ENCODE measurements at places on chromosomes 6 and 20.
A peak's percentile ranks its signal among the peaks of the same experiment; 100 is the strongest.

- no peaks in the 10 kb centered on the region for H3K36me3 ChIP-seq
- DNase-seq = no peak
- no peak overlapping the region for H3K4me3 ChIP-seq
- no peak overlapping the region for H3K27ac ChIP-seq
Observed at GRCh38 chr20:59573837-59574236, 30.5 kb upstream of the PHACTR3 start.

- no peak overlapping the region for H3K4me3 ChIP-seq
- DNase-seq = no peak
- H3K36me3 ChIP-seq = peaks cover 5% of the 10 kb centered on the region
Observed at GRCh38 chr6:154390034-154390433, 33.4 kb upstream of the IPCEF1 start.

GRCh38 chr6:157754351-157754750 lies 68.7 kb upstream of the SNX9 start:
- no peak overlapping the region for H3K4me3 ChIP-seq
- no peak for DNase-seq
- peaks cover 40% of the 10 kb centered on the region for H3K4me1 ChIP-seq

DNA sequence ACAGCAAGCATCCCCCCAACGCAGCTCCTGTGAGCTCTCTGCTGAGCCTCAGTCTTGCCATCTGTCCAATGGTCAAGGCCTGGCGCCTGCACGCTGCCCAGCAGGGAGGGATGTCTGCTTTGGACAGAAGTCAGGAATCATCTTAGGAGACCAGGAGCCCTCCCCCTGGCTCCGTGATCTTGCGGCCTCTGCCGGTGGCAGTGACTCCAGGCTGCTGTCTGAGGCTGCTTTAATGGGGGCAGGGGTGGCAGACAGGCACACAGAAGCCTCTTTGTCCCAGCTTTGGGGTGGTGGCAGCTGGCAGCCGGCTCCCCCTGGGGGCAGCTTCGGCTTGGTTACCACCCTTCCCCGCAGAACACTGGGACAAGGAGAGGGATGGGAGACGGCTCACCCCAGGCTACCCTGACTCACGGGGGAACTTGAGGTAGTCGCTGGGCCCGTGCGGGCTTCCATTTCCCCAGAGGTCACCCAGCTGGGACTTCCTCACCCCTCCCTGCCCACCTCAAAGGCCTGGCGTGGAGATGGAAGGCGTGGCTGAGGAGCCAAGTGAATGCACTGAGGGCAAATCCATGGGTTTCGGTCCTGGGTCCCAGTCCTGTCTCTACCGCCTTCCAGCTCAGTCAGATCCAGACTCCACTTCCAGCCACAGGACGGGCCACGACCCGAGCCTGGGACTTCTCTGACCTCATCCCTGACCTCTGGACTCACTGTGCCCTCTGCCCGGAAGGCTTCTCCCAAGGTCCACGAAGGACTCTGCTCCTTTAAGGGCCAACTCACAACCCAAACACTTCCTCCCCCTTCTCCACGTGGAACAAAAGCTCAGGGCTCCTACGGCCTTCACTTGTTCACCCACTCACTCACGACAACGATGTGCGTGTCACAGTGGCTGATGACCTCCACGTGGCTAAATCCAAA lies 14.8 kb downstream of the PEDS1 start:
- peak overlapping the region; percentile 22 for H3K4me3 ChIP-seq
- H3K36me3 ChIP-seq = peaks cover 18% of the 10 kb centered on the region
- H3K27me3 ChIP-seq = no peaks in the 10 kb centered on the region
- DNase-seq = no peak

DNA sequence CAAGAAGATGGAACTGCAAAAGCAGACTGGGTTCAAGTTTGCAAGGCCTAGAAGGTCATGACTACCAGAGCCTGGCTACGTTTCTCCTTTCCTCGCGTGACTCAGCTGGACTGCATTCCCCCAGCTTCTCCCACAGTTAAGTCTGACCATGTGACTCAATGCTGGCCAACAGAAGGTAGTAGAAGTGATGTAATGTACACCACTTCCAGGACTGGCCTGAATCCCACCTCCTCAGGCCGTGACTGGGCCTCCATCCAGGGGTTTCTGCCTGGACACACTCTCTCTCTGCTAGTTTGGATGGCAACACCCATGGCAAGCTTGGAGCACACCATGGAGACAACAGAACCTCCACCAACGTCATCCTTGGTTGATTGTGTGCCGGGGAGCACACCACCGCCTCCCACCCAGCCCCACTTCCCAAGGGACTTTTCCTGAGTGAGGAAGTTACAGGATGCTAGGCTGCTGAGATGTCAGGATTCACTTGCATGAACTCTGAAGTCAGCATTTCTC lies 112.0 kb upstream of the CDYL start:
- no peak overlapping the region for H3K4me3 ChIP-seq
- peaks cover 6% of the 10 kb centered on the region for H3K4me1 ChIP-seq
- no peak for DNase-seq
- H3K27me3 ChIP-seq = no peaks in the 10 kb centered on the region
- H3K27ac ChIP-seq = no peak overlapping the region

DNA sequence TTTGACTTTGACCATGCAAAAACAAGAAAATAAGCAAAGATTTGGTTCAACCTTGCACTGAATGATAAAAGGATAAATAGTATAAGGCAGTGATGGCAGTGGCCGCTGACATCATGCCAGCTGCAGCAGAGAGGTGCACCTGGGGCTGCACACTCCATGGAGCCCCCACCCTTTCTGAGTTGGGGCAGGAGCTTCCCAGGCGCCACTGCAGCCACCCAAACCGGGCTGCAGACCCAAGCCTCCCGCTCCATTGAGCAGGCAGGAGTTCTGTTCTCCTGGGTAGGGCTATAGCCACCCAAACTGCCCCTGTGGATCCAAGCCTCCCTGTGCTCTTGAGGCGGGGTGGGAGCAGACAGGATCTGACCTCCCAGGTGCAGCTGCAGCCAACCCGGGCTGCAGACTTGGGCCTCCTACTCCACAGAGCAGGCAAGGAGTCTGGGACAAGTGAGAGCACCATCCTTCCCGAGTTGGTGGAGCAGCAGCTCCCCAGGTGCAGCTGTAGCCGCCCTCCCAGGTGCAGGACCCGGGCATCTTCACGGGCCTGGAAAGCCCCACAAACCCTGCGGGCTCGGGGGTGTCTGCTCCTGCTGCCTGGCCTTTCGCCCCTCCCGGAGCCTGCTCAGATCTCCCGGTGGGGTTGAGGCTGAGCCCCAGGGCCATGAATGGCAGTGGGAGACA lies 537.9 kb downstream of the TENT5A start:
- H3K27ac ChIP-seq = no peak overlapping the region
- H3K4me3 ChIP-seq = no peak overlapping the region
- peaks cover 3% of the 10 kb centered on the region for H3K4me1 ChIP-seq
- H3K27me3 ChIP-seq = peaks cover 4% of the 10 kb centered on the region
- DNase-seq = peak; percentile 74
- peaks cover 6% of the 10 kb centered on the region for H3K36me3 ChIP-seq

DNA sequence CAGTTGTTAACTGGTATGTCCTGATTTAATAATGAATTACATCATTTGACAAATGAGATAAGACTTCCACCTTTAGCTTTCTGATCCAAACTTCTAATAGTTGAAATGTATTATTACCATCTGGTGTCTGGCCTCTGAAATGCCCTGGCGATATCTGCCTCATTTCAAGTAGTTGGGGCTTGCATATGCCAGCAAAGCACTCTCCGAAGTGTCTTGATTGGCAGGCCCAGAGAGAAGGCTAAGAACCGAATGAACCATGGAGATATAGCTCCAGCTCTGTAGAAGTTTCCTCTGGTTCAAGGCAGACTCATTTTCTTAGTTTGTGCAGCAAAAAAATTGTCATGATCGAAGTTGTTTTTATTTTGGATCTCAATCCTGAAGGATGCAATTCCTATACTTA lies 13.4 kb upstream of the HIVEP2 start:
- H3K27me3 ChIP-seq = no peaks in the 10 kb centered on the region
- H3K4me3 ChIP-seq = no peak overlapping the region
- H3K27ac ChIP-seq = no peak overlapping the region
- DNase-seq = no peak
- H3K4me1 ChIP-seq = peaks cover 8% of the 10 kb centered on the region

DNA sequence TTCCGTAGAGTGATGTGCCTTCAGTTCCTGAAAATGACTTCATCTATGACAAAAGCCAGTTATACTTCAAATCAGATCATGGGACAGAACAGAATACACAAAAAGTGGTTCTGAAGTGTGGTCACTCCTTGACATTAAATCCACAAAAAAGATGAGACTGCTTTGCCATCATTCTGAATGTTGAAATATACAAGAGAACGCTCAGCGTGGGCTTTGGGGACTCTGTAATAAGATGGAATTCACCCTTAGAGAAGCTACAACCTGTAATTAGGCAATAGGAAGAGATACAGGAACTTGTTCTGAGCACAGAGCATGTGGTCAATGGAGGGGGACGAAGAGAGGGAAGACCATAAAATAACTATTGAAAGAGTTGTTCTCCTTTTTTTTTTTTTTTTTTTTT lies 184.3 kb downstream of the CARMIL1 start:
- no peak overlapping the region for H3K4me3 ChIP-seq
- no peak for DNase-seq
- H3K36me3 ChIP-seq = peaks cover 3% of the 10 kb centered on the region
- H3K4me1 ChIP-seq = peaks cover 5% of the 10 kb centered on the region
- H3K27ac ChIP-seq = no peak overlapping the region

DNA sequence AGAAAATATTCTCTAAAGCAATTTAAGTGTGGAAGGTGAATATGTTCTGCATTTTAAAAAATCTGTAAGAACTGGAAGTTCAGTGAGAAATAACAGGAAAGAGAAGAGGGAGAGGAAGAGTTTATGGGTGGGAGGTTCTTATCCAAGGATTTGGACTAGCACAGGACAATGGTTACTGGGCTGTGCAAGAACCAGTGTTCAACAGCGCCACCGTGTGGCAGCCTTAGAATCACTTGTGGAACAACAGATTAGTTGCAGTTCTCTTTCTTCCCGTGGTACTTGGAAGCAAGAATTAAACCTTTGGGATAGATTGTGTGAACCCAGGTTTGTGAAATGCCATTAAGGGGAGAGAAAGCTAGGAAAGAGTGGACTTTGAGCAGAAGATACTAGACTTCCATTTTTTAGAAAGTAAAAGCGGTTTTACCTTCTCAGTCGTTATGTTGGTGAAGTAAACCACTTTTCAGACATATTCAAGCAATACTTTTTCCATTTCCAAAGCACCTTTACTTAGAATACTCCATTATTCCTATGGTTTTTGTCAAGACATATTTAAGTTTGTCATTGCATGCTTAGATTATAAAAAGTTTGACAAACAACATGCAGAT lies 436.7 kb downstream of the RNF144B start:
- H3K4me1 ChIP-seq = no peaks in the 10 kb centered on the region
- no peak overlapping the region for H3K4me3 ChIP-seq
- H3K27me3 ChIP-seq = no peaks in the 10 kb centered on the region
- DNase-seq = no peak
- peaks cover 5% of the 10 kb centered on the region for H3K36me3 ChIP-seq

- peaks cover 3% of the 10 kb centered on the region for H3K4me1 ChIP-seq
- peaks cover 80% of the 10 kb centered on the region for H3K27me3 ChIP-seq
- DNase-seq = no peak
- H3K27ac ChIP-seq = no peak overlapping the region
- no peak overlapping the region for H3K4me3 ChIP-seq
- no peaks in the 10 kb centered on the region for H3K36me3 ChIP-seq
Observed at GRCh38 chr20:21713470-21713869, 8.0 kb downstream of the PAX1 start.

- no peak overlapping the region for H3K4me3 ChIP-seq
- peaks cover 4% of the 10 kb centered on the region for H3K4me1 ChIP-seq
- no peak overlapping the region for H3K27ac ChIP-seq
- no peak for DNase-seq
Observed at GRCh38 chr20:34190262-34190661, 51.0 kb upstream of the ASIP start.

- H3K36me3 ChIP-seq = peaks cover 3% of the 10 kb centered on the region
- no peak for DNase-seq
- H3K27ac ChIP-seq = no peak overlapping the region
- no peaks in the 10 kb centered on the region for H3K4me1 ChIP-seq
- H3K27me3 ChIP-seq = no peaks in the 10 kb centered on the region
Observed at GRCh38 chr6:118980063-118980462, 45.1 kb upstream of the MCM9 start.

GRCh38 chr6:112743323-112743722 lies 396.2 kb downstream of the RFPL4B start:
- no peaks in the 10 kb centered on the region for H3K27me3 ChIP-seq
- no peaks in the 10 kb centered on the region for H3K36me3 ChIP-seq
- DNase-seq = no peak
- H3K4me1 ChIP-seq = peaks cover 51% of the 10 kb centered on the region
- peak overlapping the region; percentile 37 for H3K27ac ChIP-seq

GRCh38 chr6:169171951-169172350 lies 81.7 kb downstream of the THBS2 start:
- H3K4me1 ChIP-seq = peaks cover 72% of the 10 kb centered on the region
- peaks cover 24% of the 10 kb centered on the region for H3K36me3 ChIP-seq
- DNase-seq = no peak
- H3K27ac ChIP-seq = peak overlapping the region; percentile 92
- H3K27me3 ChIP-seq = no peaks in the 10 kb centered on the region

GRCh38 chr20:1001116-1001515 lies 995 bp downstream of the RSPO4 start:
- H3K36me3 ChIP-seq = peaks cover 5% of the 10 kb centered on the region
- H3K4me1 ChIP-seq = peaks cover 6% of the 10 kb centered on the region
- H3K27me3 ChIP-seq = peaks cover 60% of the 10 kb centered on the region
- H3K27ac ChIP-seq = no peak overlapping the region
- no peak for DNase-seq

DNA sequence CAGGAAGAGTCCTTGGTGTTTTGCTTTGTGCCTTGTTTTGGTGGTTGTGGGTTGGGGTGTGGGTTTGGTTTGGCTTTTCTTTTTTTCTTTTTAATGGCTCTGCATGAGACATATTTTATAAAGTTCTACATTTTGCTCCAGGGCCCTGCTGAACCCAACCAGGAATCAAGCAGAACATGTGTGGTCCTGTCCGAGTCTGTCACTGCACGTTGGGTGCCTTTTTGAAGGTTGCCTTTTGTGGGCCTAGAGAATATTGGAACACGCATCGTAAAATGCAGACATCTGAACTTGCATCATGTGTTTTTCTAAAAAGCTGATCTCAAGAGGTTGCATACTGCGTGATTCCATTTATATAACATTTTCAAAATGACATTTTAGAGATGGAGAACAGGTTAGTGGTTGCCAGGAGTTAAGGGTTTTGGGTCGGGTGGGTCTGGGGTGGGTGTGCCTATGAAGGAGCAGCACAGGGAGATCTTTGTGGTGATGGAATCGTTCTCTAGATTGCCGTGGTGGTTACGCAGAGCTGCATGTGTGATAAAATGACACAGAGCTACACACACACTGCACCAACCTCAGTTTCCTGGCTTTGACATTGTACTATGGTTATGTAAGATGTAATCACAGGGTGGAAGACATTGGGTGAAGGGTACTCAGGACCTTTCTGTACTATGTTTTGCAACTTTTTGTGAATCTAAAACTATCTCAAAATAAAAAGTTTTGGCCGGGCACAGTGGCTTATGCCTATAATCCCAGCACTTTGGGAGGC lies 80.2 kb downstream of the EYA2 start:
- peaks cover 49% of the 10 kb centered on the region for H3K27me3 ChIP-seq
- peaks cover 4% of the 10 kb centered on the region for H3K4me1 ChIP-seq
- no peaks in the 10 kb centered on the region for H3K36me3 ChIP-seq
- H3K27ac ChIP-seq = no peak overlapping the region
